ENCODE measurements at places on chromosomes 7 and 10.

GRCh38 chr7:131223151-131223550 lies 104.5 kb upstream of the MKLN1 start:
- no peak for DNase-seq

DNA sequence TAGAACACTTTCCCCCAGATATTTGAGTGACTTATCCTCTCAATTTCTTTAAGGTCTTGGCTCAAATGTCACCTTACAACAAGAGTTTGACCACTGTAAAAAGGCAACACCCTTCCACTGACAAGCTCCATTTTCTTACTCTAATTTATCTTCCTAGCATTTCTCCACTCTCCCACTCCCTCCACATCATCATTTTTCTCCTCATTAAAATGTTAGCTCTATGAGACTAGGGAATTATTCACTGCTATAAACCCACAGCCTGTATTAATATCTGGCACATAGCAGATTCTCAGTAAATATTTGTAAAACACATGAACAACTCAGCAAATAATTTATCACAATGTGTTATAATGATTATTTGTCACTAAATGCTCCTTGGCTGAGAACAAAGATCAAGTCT lies 161.0 kb downstream of the DOCK4 start:
- DNase-seq = no peak

DNA sequence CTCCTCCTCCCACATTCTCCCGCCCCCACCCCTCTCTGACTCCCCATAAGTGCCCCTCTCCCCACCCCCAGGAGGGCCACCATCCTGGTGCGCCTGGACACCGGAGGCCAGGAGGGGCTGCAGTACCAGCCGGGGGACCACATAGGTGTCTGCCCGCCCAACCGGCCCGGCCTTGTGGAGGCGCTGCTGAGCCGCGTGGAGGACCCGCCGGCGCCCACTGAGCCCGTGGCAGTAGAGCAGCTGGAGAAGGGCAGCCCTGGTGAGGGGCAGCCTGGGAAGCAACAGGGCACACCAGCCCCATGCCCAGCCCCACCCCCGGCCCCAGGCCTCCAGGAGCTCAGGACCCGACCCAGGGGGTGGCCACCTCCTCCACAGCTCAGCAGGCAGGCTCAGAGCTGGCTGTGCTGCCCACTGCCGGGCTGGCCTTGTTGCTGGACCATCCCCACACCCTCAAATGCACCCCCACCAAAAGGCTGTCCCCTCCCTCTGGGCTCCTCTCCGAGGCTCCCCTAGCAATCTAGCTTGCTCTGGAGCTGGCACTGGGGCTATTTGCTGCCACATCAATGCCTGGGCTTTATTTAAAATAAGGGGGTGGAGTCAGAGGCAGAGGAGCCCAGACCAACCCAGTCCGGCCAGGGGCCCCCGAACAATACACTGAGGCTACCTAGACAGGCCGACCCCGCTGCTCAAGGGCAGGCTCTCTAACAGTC lies 14.8 kb downstream of the ATG9B start:
- DNase-seq = no peak

DNA sequence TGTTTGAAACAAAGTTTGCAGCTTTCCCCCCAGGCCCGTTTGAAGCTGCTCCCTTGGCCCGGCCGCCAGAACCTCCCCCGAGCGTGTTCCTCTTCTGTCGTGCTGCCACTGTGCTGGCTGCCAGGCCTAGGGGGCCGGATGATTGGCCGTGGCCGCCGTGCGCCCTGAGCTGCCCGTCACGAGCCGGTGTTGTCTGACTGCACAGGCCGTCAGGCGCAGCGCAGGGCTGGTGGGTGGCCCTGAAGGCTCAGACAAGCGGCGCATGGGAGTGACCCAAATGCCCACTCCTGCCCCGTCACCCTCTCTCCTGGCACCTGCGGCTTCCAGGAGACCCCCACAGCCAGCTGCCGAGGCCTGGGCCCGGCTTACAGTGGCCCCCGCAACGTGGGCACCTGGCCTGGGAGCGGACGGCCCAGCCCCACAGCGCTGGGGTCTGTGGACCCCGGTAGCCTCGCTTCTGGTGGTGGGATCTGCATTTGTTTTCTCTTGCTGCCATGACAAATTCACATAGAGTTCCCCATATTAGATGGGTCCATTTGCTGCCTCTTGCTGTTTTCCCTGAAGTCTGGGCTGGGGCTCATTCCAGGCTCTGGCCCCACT lies 13.1 kb downstream of the JAKMIP3 start:
- no peak for DNase-seq

- no peak for DNase-seq
These were observed 28.4 kb downstream of the HERC4 start for GRCh38 chr10:68046642-68047041.

DNA sequence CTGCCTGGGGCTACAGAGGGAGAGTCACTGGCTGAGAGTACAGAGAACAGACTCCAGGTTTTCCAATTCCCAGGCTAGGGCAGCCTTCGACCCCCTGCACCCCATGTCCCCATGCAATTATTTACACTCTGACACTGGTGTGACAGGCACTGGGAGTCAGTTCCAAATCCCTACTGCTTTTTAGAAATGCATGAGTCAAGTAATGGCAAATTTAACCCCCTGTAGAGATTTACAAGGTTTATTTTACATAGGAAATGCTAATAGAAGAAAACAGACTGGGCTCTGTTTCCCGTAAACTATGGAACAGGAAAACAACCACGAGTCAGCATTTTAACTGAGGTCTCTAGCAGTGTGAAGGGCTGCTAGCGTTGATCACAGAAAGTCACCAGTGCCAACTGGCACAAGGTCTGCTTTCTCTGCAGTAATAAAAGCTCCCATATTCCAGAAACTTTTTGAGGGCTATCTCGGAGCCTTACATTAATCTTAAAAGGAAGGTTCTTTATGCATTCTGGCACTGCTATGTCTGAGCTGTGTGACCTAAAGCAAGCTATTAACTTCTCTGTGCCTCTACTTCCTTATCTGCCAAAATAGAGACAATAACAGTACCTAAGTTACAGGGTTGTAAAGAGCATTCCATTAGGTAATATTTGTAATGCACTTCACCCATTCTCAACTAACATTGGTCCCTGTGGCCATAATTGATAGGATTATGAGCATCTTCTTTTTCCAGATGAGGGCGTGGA lies 28.2 kb downstream of the NOD1 start:
- DNase-seq = no peak

GRCh38 chr7:81790120-81790500 lies 20.3 kb upstream of the HGF start:
- no peak for DNase-seq

Data from activated T-cell treated with anti-CD3 and anti-CD28 coated beads for 24 hours (primary cell).